ENCODE measurements at places on chromosomes 4 and X. TPM values are rescaled to one million over a fixed set of nuclear protein-coding genes. Genes with fewer than 3 reads are reported as not detected.

- DNase-seq = no peak
These were observed 721 bp upstream of the TBC1D25 start for GRCh38 chrX:48538641-48539344.

TCEAL9 gene
- 1.4 TPM for polyA plus RNA-seq

NEXMIF gene
- 0.03 TPM for polyA plus RNA-seq

NSG1 gene
- polyA plus RNA-seq = 1.5 TPM

GRCh38 chr4:77025643-77026321, 50.0 kb downstream of the CCNI start:
- DNase-seq = no peak

DNA sequence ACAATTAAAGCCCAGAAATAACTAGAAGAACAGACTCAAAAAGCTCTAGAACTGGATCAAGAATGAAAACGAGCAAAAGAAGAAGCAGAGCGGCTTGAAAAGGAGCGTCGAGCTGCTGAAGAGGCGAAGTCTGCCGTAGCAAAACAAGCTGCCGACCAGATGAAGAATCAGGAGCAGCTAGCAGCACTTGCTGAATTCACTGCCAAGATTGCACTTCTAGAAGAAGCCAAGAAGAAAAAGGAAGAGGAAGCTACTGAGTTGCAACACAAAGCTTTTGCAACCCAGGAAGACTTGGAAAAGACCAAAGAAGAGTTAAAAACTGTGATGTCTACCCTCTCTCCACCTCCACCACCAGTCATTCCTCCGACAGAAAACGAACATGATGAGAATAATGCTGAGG, 56.1 kb upstream of the PPP4R3C start:
- DNase-seq = no peak

DNA sequence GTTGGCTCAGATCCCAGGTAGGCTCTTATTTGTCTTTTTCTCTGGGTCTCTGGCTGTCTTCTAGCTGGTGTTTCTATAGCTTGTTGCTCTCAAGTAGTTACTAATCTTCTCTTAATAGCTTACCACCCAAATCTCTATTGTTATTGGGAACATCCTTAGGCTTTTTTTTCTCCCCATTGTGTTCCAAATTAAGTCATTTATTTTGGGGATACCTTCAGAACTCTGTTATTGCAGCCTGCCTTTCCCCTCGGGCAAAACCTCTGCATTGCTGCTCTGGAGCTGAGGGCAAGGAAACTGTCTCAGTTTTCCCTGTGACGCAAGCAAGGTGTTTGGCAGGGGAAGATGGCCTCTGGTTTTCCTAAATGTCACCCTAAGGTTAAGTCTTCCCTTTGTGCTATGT, 338.1 kb upstream of the ZCCHC13 start:
- no peak for DNase-seq

DNA sequence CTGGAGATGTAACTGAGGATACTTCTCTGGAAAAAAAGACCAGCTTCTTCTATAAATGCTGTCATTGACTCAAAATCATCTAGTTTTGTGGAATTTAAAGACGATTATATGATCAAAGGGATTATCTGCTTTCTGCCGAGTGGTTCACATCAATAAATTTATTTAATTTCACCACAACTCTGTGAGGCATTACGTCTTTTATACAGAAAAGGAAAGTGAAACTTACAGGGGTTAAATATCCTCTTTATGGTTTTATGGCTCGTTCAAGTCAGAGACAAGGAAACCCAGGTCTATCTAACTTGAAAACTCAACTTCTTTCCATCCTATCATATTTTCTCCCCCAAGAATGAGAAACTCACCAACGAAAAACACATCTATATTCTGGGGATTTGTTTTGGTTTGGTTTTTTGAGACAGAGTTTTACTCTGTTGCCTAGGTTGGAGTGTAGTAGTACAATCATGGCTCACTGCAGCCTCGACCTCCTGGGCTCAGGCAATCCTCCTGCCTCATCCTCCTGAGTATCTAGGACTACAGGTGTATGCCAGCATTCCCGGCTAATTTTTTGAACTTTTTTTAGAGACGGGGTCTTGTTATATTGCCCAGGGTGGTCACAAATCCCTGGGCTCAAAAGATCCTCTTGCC, 377.9 kb upstream of the EMCN start:
- DNase-seq = peak; percentile 68

DNA sequence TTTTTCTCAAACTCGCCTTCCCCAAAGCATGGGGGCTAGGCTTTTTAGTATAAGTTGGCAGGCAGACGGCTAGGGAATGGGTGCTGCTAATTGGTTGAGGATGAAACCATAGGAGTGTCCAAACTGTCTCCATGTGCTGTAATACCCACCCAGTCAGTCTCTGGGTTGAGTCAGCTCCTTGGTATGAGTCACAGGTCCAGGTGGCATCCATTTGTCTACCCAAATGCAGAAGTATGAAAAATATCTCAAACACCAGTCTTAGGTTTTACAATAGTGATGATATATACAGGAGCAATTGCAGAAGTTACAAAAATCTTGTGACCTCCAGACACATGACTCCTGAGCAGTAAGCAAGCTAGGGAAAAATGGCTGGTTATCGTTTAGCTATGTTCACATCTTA, 27.4 kb upstream of the CCSER1 start:
- no peak for DNase-seq

IGFBP7 gene
- 0.15 TPM for polyA plus RNA-seq

MAGEB1 gene
- not detected for polyA plus RNA-seq
